Hematopoietic multipotent progenitor cell treated with erythropoietin and hydrocortisone succinate and interleukin-3 and kit ligand, for 4 days (in vitro differentiated cells): ENCODE measurements at places on chromosomes 2 and 18.
A peak's percentile ranks its signal among the peaks of the same experiment; 100 is the strongest.

DNA sequence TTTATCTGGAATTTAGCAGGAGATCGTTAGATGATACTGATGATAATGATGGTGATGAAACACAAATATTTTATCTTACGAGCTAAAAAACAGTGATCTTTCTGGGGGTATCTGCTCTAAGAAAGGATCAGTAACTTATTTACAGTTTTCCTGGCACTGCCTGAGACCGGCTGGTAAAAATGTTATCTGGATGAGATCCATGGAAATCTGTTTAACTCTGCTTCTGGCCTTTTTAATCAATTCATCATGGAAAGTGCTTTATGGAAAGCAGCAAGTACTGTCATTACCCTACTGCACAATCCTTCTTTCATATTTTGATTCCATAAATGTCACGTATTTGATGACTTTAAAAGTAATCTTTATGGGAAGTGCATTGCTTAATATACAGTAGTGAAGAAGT, 612.7 kb upstream of the GCFC2 start:
- DNase-seq = no peak

GRCh38 chr2:202705446-202706020, 70.8 kb downstream of the FAM117B start:
- no peak for DNase-seq

GRCh38 chr2:72533765-72534164, 292.1 kb downstream of the EXOC6B start:
- DNase-seq = peak; percentile 78

DNA sequence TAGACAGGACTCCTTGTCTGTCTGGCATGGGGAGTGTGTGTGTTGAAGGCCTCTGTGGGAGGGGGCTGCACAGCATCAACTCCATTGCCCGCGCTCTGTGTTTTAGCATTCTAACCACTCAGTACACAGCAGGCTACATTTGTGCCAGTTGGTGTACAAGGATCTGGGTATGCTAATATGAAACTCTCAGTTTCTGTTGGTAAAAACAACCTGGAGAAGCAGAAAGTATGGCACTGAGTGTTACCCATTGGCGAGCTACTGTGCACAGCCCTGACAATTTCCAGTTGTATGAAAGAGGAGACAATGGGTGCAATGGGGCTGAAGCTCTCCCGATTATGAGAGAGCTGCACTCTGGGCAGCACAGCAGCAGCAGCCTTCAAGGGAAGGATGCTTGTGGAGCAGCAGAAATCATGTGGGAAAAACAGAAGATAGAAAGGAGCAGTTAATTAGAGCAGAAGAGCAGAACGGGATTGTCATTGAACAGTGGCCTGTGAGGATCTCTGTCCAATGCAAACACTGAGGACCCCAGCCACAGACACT, 443.6 kb downstream of the CBLN2 start:
- DNase-seq = no peak

GRCh38 chr2:10477443-10478297, 29.5 kb upstream of the ODC1 start:
- no peak for DNase-seq

DNA sequence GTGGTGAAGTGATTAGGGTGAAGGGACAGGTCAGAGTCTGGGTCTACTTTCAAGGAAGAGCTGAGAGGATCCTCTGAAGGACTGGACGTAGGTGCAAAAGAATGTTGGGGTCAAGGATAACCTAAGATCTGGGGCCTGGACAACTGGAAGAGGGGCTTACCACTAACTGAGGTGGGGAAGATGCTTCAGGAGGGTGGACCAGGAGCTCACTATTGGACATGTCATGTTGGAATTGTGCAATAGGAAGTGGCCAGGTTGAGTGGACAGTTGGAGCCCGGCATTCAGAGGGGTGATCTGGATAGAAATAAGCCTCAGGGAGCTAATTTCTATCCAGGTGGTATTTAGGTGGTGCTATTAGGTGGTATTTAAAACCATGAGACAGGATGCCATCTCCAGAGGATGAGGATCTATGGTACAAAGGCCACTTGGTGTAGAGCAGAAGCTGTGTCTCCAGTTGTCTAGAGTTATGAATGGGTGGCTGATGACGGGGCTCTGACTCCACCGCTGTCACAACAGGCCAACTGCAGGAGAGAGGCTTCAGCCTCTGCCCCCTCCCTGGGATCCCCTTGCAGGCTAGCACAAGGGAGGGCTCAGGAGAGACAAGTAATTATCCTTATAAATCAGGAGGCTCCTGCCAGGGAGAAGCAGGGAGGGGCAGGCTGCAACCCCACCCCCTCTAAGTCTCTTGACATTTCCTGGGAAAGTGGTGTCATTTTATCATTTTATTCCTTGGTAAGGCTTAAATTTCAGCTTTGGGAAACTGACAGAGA, 158.0 kb downstream of the SMAD7 start:
- DNase-seq = no peak

DNA sequence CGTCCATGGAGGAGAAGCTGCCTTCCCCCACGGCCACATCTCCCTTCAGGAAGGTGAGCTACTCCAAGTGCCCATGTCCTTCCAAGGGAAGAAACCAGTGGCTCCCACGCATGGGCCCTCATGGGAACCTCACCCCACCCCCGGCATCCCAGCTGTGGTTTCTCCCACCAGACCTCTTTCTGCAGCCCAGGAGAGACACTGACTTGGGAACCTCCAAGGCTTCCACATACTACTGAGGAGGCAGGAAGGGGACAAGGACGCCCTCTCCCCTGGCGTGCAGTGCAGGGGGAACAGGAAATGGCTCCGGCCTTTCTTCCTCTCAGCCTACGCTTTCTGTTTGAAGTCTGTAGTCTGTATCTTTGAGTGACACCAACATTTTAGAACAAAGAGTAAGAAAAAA, 104.5 kb upstream of the EPC2 start:
- no peak for DNase-seq

DNA sequence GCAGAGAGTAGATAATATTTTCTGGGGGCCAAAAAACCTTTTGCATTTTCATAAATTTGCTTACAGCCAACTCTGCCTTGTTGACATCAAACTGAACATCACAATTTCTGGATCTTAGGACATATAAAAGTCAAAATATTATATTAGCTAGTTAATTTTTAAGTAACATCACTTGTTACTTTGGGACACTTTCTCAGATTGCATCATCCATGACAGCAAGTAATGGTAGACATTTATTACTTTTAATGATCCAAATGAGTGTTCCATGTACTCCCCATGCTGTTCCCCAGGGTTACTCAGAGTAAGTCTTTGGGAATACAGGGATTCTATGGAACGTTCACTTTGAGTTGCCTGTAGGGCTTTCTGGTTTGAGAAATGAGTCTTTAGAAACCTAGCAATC, 39.1 kb upstream of the CWC22 start:
- DNase-seq = no peak

DNA sequence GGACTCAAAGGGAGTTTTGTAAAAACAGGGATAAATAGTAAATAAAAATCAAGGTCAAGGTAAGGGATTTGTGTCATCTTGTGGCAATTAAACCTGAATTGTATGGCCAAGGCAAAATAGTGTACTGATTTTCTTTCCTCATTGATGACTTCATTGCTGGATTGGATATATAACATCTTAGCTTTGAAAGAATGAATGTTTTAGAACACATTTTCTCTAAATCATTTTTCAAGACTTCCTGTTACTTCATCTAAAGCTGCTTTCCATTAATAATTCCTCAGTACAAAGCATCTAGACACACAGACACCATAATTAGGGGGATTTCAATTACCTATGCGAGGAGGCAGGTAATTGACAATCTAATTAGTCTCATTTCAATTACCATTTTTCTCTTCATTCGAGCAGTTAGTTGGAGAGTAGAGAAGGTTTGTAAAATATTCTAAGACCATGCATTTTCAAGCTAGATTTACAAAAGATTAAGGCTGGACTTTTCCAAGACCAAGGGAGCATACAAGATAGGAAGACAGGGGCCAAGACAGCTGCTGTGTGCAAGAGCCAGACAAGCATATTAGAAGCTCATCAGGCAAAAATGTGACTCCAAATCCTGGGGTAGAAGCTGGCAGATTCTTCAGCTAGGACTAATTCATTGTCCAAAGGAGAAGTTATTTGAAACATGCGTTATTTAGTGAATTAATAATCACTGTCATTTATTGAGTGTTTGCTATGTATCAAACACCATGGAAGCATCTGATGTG, 253.6 kb downstream of the EPHA4 start:
- no peak for DNase-seq

DNA sequence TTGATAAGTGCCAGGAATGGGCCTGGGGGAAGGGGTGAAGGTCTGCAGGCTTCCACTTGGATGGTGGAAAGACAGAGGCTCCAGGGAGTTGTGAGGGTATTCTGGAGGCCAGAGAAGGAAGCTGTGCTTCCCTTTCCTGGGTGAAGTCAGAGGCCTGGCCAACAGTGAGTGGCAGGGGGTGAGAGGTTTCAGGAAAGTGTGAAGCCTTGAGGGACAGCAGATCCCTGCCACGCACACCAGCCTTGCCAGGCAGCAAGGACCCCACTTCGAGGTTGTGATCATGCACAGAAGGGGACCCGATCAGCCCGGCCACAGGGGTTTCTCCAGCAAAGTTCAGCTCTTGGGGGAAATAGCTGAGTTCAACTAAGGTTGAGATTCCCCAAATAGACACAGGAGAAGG, 66.5 kb downstream of the SMAD7 start:
- DNase-seq = no peak

DNA sequence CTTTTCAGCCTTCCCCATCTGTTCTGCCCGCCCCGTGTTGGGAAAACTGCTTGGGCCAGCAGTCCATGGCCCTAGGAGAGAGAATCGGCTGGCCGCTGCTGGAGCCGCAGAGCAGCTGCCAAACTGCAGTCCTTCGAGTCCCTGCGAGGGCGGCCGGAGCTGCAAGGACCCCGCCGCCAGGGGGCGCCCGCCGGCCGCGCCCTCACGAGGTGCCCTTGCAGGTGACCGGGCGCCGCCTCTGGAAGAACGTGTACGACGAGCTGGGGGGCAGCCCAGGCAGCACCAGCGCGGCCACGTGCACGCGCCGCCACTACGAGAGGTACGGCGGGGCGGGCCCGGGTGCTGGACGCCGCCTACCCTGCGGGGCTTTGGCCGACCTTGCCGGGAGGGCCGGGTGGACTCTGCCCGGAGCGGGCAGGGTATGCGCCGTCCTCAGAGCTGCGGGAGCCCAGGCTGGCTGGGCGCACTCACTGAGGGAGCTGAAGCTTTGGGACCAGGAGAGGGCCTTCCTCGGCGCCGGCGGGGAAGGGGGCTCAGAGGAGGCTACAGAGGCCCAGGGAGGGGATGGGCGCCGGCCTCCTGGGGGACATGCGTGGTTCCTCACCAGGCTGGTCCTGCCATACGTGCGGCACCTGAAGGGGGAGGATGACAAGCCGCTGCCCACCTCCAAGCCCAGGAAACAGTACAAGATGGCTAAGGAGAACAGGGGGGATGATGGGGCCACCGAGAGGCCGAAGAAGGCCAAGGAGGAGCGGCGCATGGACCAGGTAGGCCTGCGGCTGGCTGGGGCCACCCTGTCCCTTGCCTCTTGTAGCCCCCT, 13.6 kb downstream of the ARID5A start:
- DNase-seq = no peak

- DNase-seq = no peak
Measured at GRCh38 chr2:133240491-133241223, 327.6 kb downstream of the NCKAP5 start.

DNA sequence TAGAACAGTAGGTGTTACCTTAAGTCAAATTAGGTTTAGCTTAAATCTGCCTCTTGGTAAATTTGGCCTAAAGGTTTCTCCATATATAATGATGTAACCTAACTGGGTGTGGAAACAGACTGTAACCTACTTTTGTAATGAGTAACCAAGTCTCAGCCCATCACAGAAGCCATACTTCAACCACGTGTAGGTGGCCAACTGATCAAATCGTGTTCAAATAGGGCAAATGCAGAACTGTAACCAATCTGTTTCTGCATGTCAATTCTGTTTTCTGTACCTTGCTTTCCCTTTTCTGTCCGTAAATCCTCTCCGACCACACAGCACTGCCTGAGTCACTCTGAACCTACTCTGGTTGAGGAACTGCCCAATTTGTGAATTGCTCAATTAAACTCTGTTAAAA, 34.0 kb upstream of the PLA2R1 start:
- peak; percentile 22 for DNase-seq

- peak; percentile 90 for DNase-seq
Measured at GRCh38 chr2:11744631-11745394, 1.6 kb upstream of the LPIN1 start.

DNA sequence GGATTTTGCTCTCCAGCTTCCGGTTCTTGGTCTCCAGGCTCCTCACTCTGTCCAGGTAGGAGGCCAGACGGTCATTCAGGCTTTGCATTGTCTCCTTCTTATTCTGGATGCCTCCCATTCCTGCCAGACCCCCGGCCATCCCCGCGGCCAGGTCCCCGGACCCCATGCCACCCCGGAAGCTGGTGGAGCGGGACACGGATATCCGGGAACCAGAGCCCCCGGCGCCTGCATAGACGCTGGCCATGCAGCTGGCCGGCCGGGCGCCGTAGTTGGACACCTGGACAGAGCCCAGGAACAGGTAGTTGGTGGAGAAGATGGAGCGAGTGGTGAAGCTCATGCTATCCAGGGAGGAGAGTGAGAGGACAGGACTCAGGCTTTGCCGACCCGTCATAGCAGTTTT, 23.5 kb upstream of the PPP1R1C start:
- no peak for DNase-seq

- DNase-seq = no peak
Measured at GRCh38 chr2:88658881-88659537, 31.7 kb upstream of the EIF2AK3 start.

GRCh38 chr2:85797921-85798320, 44.1 kb downstream of the ATOH8 start:
- DNase-seq = peak; percentile 53

GRCh38 chr2:126981476-126981875, 82.8 kb downstream of the TEX51 start:
- no peak for DNase-seq

GRCh38 chr2:75493230-75493629, 67.5 kb downstream of the EVA1A start:
- no peak for DNase-seq

DNA sequence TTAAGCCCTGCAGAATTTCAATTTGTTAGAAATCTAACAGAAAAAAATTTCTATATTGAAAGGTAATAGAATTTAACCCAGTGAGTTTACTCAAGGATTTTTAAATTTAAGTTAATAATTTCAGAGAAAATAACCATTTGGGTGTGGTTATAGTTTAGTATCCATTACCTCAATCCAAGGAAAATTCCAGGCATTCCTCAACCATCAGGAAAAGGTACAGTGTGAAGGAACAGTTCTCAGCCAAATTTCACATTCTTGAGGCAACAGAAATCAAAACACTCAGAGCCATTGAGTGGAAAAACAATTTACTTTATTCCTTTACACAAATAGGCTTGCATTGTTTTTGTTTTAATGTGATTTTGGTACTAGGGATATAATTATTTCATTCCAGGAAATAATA, 45.6 kb downstream of the ONECUT2 start:
- no peak for DNase-seq

DNA sequence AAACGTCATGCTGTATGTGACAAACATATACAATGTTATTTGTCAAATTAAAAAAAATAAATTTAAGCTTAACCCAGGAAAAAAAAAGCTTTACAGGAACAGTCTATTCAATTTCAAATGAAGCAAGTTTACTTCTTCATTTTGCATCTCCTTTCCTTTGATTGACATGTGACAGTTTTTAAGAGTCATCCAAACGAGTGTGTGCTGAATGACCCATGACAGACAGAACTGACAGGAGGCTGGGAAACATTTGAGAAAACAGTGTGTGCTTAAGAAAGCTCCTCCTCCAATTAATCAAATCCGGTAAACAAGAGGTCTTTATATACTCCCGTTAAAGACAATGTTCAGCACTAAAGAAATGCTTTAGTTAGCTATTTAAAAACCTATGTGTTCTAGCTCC, 177.7 kb downstream of the SRBD1 start:
- peak; percentile 11 for DNase-seq
